ENCODE measurements at places on chromosomes 11 and 22. TPM values are rescaled to one million over a fixed set of nuclear protein-coding genes. Genes with fewer than 3 reads are reported as not detected.

Gene ALDH3B2
- 2.9 TPM for total RNA-seq

DNA sequence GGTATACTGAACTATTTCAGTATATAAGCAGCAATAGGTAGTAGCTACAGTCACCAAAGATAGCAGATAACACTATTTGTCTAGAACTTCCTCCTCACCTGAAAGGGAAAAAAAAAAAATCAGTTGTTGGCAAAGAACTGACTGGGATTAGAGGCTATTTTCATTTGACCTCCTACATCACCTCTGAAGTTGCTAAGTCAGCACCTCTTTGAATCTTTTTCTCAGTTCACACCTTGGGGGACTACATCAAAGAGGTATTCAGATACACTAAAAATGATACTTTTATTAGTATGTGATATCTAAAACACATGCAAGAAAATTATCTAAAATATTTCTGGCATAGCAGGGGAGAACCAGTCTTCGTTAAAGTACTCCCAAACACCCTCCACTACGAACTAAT lies 16.2 kb downstream of the MSANTD2 start:
- no peaks in the 10 kb centered on the region for H3K27me3 ChIP-seq
- H3K4me1 ChIP-seq, result no peaks in the 10 kb centered on the region
- no peak overlapping the region for H3K4me3 ChIP-seq
- no peak for DNase-seq

- H3K27ac ChIP-seq, result no peak overlapping the region
- DNase-seq, result no peak
- no peaks in the 10 kb centered on the region for H3K36me3 ChIP-seq
- H3K4me3 ChIP-seq, result no peak overlapping the region
- H3K27me3 ChIP-seq, result no peaks in the 10 kb centered on the region
Observed at GRCh38 chr22:47565607-47566006, 803.2 kb downstream of the TBC1D22A start.

DNA sequence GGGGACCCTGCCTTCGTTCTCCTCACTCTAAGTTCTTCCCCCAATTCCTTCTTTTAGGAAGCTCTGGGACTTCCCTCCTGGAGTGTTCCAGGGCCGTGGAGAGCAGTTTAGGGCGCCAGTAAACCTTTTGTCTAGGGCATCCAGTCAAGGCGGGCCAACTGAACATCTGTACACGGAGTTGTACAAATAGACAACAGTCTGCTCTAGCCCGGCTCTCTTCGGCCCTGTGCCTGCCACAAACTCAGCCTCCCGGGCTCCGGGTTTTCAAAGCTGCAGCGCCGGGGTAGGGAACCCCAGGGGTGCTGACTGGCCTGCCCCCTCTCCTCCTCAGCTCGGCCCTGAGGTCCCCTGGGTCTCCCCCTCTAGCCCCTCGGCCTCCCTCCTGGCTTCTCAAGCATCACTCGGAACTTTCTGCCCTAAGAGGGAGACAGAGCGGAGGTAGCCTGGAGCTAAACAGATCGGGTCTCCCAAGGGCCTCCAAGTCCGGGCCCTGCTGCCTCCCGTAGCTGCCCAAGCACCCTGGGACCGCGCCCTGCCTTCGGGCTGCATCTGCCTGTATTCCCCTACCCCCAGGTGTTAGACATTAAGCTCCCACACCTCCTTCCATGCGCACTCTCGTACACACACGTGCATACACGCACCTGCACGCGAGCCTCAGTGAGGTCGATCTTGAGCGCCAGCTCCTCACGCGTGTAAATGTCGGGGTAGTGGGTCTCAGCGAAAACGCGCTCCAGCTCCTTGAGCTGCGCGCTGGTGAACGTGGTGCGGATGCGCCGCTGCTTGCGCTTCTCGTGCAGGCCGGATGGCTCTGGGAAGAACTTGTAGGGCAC lies 3.3 kb downstream of the PHOX2A start:
- peaks cover 25% of the 10 kb centered on the region for H3K36me3 ChIP-seq
- no peaks in the 10 kb centered on the region for H3K4me1 ChIP-seq
- peak overlapping the region; percentile 62 for H3K27ac ChIP-seq

- no peaks in the 10 kb centered on the region for H3K4me1 ChIP-seq
- H3K4me3 ChIP-seq, result no peak overlapping the region
- no peak for DNase-seq
- H3K36me3 ChIP-seq, result no peaks in the 10 kb centered on the region
Observed at GRCh38 chr11:60825790-60826189, 16.1 kb upstream of the CCDC86 start.

GRCh38 chr11:128848815-128849455 lies 18.2 kb downstream of the KCNJ1 start:
- no peak overlapping the region for H3K27ac ChIP-seq
- peaks cover 11% of the 10 kb centered on the region for H3K27me3 ChIP-seq
- H3K4me3 ChIP-seq, result no peak overlapping the region
- peak; percentile 56 for DNase-seq
- no peaks in the 10 kb centered on the region for H3K36me3 ChIP-seq
- H3K4me1 ChIP-seq, result no peaks in the 10 kb centered on the region

Gene MYO7A
- 3.7 TPM for total RNA-seq

DNA sequence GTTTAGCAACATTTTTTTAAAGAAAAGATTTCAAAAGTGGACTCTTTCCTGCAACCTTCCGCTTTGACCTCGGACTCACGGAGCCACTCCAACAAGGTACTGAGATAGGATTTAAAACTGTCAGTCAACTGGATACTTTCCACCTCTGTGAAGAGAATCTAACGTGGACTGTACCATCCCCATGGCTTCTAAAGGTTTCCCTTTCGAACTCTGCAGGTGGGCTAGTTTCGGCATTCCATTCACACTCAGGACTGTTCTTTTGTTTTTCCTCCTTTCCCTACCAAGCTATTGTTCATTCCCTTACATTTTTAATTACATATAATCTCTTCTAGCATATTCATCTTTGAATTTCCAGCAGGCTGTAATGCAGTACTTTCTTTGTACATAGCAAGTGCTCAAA lies 88.5 kb upstream of the AKIP1 start:
- no peaks in the 10 kb centered on the region for H3K36me3 ChIP-seq
- H3K27ac ChIP-seq, result no peak overlapping the region
- DNase-seq, result no peak

DNA sequence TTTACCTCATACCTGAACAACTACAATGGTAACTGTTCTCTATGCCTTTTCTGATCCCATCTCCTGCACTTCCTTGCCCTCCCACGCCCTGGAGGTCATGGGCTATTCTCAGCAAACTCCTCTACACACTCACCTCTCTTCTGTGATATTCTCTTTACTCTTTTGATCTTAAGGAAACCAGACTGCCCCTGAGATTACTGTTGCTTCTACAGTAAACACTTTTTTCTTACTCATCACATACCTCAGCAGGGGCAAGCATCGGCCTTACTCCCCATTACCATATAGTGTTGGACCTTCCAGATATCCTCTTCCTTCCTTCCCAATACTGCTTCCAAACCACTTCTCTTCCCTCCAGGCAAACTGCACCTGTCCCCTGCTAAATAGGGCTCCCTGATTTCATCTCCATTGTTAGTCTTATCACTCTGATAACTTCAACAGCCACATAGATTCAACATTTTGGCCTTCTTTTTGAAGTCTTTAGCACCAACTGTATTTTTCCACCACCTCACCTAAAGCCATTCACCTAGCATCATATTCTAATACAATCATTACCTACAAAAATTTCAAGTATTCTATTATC lies 141.2 kb downstream of the RBFOX2 start:
- H3K4me3 ChIP-seq, result no peak overlapping the region
- no peak for DNase-seq
- no peak overlapping the region for H3K27ac ChIP-seq
- H3K4me1 ChIP-seq, result peaks cover 34% of the 10 kb centered on the region

GRCh38 chr22:49606562-49607290 lies 220.9 kb downstream of the BRD1 start:
- no peak overlapping the region for H3K4me3 ChIP-seq
- H3K4me1 ChIP-seq, result no peaks in the 10 kb centered on the region
- H3K27ac ChIP-seq, result no peak overlapping the region

DNA sequence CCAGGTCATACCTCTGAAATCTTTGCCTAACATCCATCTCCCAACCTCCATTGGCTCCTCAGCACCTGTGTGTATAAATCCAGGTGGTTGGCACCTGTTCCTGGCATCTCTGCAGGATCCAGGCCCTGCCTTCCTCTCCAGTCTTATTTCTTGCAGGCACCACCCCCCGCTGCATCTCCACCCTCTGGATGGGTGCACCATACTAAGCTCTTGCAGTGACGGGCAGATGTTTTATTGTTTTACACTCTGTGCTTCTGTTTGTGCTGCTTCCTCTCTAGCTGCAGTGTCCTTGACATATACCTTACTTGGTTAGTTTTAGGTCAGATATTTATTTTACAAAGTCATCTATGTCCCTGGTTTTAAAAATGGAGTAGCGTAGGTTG lies 102.6 kb downstream of the TBC1D22A start:
- H3K4me3 ChIP-seq, result no peak overlapping the region
- H3K4me1 ChIP-seq, result peaks cover 21% of the 10 kb centered on the region
- H3K27ac ChIP-seq, result no peak overlapping the region
- no peaks in the 10 kb centered on the region for H3K27me3 ChIP-seq

DNA sequence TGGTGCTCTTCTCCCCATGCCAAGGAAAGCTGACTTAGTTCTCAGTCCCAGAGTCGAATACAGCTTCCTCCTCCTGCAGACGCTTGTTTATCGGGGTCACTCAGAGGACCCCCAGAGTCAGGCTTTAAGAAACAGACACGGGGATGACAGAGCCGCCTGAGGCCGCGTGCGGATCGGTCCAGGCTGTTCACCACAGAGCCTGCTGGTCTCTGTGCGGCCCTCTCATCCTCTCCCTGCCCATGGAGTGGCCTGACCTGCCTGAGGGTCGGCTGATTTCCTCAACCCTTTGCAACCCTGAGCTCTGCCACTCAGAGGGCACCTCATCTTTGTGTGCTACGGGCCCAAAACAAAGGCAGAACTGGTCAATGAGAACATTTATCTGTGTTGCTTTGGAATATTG lies 2.1 kb downstream of the GAL start:
- no peak overlapping the region for H3K27ac ChIP-seq
- H3K36me3 ChIP-seq, result no peaks in the 10 kb centered on the region
- H3K27me3 ChIP-seq, result peaks cover 77% of the 10 kb centered on the region
- H3K4me3 ChIP-seq, result no peak overlapping the region
- H3K4me1 ChIP-seq, result no peaks in the 10 kb centered on the region

GRCh38 chr11:71302911-71303310 lies 50.5 kb upstream of the SHANK2 start:
- DNase-seq, result no peak
- no peak overlapping the region for H3K4me3 ChIP-seq
- no peaks in the 10 kb centered on the region for H3K27me3 ChIP-seq
- no peak overlapping the region for H3K27ac ChIP-seq
- peaks cover 50% of the 10 kb centered on the region for H3K4me1 ChIP-seq

Gene YAP1
- total RNA-seq, result 64.7 TPM

Gene OR52I1
- not detected for total RNA-seq

GRCh38 chr11:110778343-110778742 lies 66.1 kb upstream of the ARHGAP20 start:
- H3K27ac ChIP-seq, result no peak overlapping the region
- no peaks in the 10 kb centered on the region for H3K27me3 ChIP-seq

GRCh38 chr11:57873196-57873911 lies 111.8 kb downstream of the CTNND1 start:
- H3K36me3 ChIP-seq, result no peaks in the 10 kb centered on the region
- no peak for DNase-seq
- no peak overlapping the region for H3K27ac ChIP-seq
- H3K27me3 ChIP-seq, result no peaks in the 10 kb centered on the region
- H3K4me3 ChIP-seq, result no peak overlapping the region

- no peak for DNase-seq
- no peaks in the 10 kb centered on the region for H3K27me3 ChIP-seq
- peaks cover 98% of the 10 kb centered on the region for H3K36me3 ChIP-seq
Observed at GRCh38 chr11:69642549-69642912, 1.6 kb downstream of the CCND1 start.

DNA sequence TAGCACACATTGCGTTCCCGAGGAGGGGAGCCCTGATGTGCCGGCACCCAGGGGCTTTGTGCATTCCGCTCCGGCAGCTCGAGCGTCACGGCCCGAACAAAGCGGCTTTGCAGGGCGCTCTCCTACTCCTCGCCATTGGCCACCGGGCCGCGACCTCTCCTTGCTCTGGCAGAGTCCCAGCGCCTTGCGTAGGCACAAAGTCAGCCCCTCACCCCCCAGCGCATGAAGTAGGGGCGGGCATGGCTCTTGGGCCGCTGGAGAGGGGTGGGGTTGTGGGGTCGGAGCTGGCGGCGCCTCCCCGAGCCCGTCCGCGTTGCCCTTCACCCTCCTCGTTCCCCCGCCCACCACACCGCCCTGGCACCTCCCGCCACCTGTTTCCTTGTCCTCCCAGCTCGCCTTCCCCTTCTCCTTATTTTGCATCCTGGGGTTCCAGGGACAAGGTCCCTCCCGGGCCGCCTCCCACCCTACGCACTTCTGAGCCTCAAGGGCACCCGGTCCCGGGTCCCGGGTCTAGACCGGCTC lies 753 bp upstream of the PPARA start:
- H3K36me3 ChIP-seq, result peaks cover 31% of the 10 kb centered on the region
- peaks cover 44% of the 10 kb centered on the region for H3K27me3 ChIP-seq
- H3K4me3 ChIP-seq, result peak overlapping the region; percentile 81
- DNase-seq, result peak; percentile 57
- peak overlapping the region; percentile 43 for H3K27ac ChIP-seq
